BJ (cell line): ENCODE measurements at places on chromosomes 4 and X.

DNA sequence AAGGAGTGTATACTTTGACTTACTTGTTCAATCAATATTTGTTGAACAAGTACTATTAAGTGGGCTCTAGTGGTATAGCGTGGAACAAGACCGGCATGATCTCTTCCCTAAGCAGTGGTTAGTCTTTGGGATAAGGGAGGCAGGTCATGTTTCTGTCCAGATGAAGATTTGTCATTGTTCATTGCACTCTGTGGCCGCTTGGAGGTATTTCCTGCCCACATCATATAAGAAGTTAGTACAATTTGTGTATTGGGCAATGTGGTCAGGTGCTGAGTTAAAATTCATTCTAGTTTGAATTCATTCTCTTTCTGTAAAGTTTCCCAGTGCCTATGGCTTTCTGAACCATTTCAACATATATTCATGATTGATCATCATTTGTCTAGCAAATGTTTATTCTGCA is 101.1 kb upstream of the SHISA3 start:
- no peak for DNase-seq

- DNase-seq, result no peak
These were observed 397.4 kb downstream of the PRDM5 start for GRCh38 chr4:120525106-120525505.

GRCh38 chr4:143597276-143597675 is 83.8 kb downstream of the SMARCA5 start:
- no peak for DNase-seq

GRCh38 chrX:24355095-24355494 is 5.3 kb upstream of the SUPT20HL1 start:
- DNase-seq, result no peak

DNA sequence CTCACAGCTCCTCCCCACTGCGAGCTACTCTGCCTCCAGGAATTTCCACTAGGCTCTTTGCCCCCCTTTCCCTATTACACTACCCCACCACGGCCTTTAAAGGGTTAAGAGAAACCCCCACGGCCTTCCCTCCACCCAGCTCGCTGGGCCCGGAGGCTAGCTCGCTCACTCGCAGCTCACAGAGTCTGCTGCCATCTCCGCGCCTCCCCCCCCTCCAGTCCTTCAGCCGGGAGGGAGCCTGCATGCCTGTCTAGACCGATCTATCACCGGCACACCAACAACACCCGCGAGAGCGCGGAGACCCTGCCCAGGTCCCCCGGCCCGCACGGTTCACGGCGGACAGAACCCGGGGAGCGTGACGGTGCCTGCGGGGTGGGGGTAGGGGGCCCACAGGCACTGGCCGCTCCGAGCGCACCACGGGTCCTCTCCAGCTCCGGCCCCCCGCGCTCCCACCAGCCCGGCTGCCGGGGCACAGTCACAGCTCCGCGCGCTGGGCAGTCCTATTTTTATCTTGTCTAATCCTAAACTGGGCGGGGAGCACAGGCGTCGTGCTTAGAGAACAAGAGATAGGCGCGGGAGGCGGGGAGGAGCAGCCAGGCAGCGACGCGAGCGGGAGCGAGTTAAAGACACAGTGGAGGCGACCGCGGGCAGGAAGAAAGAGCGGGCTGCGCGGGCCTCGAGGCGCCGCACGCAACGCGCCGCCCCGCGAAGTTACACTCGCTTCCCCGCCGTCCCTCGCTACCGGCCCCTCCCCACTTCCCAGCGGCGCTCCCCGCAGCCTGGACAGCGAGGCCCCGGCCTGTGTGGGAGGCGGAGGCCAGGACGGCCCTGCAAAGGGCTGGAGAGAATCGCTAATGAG is 3.5 kb downstream of the BCOR start:
- DNase-seq, result no peak

- no peak for DNase-seq
These were observed 330.5 kb downstream of the HNRNPD start for GRCh38 chr4:82043081-82043808.
